Stimulated activated CD4-positive, alpha-beta T cell treated with anti-CD3 and anti-CD28 coated beads, Interleukin-4, amount 100 ng/mL, for 24 hours (primary cell): ENCODE measurements at places on chromosomes 7 and 10.

DNA sequence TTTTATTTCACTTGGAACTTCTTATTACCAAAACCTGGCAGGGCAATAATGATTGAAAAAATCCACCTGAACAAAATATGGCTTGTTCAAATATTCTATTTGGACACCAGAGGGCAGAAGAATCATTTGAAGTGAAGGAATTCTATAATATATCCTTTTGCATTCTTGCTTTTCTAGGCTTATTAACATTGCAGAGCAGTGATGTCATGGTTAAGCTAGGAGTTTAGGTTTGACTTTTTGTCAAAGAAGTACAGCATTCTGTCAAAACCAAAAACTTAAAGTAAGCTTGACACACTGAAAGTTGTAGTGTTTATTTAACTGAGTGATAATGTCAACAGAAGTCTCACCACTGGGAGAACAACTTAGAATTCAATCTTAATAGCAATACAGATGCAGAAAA, 156.0 kb downstream of the SEMA3D start:
- no peak for DNase-seq

- DNase-seq = no peak
These were observed 6.8 kb downstream of the HILPDA start for GRCh38 chr7:128462460-128462859.

- DNase-seq = no peak
These were observed 10.9 kb downstream of the TAS2R60 start for GRCh38 chr7:143454091-143454680.

- DNase-seq = no peak
These were observed 234.2 kb upstream of the FZD8 start for GRCh38 chr10:35876248-35876647.

DNA sequence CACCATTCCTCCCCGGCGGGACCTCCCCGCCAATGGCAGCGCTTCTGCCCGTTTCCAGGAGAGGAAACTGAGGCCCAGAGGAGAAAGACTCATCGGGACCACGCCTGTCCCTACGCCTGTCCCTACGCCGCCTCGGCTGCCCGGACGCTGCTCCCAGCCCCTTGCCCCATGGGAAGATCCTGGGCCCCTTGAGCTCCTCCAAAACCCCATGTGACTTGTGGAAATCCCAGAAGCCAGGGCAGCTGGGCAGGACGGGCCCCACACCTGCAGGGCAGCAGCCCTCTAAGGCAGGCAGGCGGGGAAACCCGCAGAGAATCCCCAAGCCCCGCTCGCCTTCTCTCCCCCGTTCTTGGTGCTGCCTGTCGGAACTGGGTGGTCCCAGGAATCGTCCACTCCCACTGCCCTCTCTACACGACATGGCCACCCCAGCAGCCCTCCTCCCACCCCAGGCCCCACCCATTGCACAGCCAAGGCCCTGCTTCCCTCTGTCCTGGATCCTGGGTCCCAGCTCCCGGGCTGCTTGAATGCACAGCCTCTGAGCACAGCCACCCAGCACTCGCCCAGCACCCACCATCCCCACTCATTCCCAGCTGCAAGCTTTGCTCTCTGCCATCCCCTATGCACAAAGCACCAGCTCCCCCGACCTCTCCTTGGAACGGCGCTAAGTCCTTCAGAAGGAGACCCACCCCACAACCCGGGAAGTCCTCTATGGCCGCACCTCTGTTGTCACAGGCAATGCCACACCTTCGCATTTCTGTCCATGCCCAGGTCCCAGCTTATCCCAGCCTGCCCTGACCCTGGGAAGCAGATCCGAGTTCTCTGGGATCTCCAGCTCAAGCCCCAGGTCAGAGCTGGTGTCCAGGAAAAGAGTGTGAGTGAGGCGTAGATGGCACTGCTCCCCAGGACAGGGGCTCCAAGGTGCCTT, 50.6 kb downstream of the SLC29A4 start:
- DNase-seq = no peak

- no peak for DNase-seq
These were observed 270.8 kb upstream of the POM121L12 start for GRCh38 chr7:52764492-52765169.

- peak; percentile 25 for DNase-seq
These were observed 61.4 kb upstream of the GPR158 start for GRCh38 chr10:25113191-25114035.

- peak; percentile 57 for DNase-seq
These were observed 8.1 kb downstream of the STK17A start for GRCh38 chr7:43590862-43591557.

GRCh38 chr7:47622946-47623640, 41.2 kb upstream of the TNS3 start:
- no peak for DNase-seq

DNA sequence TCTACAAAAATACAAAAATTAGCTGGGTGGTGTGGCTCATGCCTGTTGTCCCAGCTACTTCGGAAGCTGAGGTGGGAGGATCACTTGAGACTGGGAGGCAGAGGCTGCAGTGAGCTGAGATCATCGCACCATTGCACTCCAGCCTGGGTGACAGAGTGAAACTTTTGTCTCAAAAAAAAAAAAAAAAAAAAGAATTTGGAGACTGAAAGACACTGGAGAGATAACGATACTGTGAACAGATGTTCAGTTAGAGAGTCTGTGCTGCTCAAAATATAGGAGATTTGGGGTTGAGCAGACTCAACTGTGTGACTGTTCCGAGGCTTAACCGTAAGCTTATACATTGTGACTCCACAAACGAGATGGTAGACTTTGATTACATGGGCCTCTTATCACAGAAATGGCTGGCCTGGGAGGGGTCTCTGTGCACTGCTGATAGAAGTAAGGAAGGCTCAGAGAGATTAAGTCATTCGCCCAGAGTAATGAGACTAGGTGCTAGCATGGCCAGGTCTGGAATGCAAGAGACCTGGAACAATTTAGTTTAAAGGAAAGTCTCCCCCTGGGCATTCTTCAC, 19.4 kb downstream of the WBP1L start:
- no peak for DNase-seq

DNA sequence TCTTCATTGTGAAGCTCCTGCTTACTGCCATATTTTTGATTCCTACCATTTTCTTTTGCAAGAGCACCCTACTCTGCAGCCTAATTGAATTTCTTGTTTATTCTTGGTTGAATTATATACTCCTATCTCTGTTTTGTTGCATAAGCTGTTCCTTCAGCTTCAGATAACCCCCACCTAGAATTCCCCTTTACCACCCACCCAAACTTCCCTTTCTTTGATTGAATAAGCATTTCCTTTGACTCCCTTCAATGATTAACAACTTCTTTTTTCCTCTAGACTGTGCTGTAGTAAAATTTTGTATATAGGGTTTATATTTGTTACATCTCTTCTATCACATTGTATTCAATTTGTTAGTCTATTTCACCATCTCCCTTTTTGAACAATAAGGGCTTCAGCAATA, 168.1 kb downstream of the GPR37 start:
- no peak for DNase-seq

DNA sequence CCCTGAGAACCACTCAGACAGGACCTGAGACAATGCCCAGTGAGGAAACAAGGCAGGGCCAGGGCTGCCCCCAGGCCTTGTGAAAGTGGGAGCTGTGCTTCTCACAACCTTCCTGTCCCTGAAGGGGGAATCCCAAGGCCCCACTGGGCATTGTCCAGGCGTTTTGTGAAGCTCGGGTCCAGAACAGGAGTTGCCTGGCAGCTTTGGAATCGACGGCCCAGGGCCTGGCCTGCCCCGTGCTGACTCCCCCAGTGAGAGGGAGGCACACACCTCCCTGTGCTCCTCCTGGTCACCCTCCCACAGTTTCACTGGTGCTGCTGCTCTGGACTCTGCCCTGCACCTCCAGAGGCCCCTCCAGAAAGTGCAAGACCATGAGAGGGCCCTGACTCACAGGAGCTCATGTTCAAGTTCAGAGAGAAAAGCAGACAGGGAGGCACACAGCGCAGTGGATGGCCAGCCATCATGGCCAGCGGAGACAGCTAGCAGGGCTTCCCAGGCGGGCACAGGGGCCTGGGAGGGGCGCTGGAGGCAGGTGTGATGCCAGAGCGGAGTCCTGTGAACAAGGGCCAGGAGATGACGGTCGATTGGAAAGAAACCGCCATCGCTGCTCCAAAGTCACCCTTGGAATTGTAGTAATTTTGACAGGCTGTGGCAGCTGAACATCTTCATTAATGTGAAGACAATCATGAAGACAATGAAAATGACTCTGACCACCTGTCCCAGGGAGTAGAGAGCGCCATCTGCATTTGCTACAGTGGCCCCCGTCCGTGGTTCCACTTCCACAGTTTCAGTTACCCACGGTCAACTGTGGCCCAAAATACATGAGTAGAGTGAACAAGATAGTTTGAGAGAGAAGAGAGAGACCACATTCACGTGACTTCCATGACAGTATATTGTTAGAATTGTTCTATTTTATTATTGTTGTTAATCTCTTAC, 103.7 kb downstream of the MKI67 start:
- no peak for DNase-seq

GRCh38 chr7:102983602-102984001, 70.8 kb downstream of the LRRC17 start:
- DNase-seq = no peak

DNA sequence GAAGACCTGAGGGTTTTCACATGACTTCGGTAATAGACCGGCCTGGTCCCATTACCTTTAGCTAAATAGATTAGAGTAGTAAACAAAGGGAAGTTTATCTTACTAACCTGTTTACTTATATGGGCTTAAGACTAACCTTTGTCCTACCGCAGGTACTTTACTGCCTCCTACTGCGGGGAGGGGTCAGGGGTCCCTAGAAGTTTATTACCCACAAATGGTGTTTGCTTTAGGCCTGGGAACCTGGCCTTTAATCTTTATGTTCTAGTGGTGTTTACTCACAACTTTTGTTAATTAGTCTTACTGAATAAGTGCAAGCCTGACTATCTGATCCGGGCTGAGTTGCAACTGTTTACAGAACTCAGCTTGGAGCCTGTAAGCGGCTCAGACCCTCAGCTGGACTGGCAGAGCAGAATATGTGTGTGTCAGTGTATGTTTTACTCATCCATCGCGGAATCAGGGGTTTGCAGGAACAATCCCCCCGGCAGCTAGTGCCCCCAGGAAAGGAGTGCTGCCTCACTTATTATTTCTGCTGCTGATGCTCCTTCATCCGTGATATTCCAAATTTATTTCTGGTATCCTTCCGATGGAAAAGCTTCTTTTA, 578.9 kb upstream of the SEMA3D start:
- no peak for DNase-seq

- DNase-seq = no peak
These were observed 43.1 kb downstream of the ZEB1 start for GRCh38 chr10:31362023-31362641.

DNA sequence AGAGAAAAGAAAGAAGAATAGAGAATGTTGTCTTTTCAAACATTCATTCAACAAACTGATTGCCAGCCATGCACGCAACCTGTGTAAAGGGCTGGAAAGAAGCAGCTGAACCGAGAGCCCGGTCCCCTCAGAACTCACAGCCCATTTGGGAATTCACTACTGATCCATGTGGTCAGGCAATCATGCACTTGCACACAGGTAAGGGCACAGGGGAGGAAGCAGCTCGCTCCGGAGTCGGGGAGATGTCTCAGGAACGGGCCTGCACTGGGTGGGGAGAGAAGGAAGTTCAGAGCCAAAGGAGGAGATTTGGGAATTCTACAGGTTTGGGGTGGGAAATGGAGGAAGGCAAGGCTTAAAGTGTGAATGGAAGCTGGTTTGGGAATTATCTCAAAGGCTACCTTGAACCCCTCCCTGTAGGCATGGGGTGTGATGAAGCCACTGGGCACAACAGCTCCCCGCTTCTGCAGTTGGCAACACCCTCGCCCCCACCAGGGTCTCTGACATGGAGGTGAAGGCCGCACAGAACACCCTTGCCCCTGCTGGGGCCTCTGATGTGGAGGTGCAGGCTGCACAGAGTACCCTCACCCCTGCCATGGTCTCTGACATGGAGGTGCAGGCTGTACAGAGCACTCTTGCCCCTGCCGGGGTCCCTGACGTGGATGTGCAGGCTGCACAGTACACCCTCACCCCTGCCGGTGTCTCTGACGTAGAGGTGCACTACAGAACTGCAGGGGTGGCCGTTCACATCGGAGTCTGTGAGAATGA, 194.4 kb upstream of the RNF32 start:
- DNase-seq = no peak

DNA sequence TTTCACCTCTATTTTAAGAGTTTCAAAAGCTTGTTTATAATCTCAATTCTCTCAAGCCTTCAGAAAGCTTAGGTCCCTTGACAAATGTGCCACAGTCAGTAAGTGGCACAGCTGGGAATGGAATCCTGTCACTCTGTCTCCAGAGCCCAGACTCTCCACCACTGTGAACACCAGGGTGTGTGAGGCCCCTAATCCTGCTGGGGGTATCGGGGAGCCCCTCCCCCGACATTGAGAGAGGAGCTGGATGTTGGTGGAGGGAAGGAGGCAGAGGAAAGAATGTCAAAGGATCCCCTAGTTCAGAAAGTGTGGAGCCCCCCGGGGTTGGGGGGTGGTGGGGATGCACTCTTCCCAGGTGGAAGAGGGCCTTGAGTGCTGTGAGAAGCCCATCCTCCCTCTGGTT, 133.8 kb upstream of the YAE1 start:
- DNase-seq = no peak

DNA sequence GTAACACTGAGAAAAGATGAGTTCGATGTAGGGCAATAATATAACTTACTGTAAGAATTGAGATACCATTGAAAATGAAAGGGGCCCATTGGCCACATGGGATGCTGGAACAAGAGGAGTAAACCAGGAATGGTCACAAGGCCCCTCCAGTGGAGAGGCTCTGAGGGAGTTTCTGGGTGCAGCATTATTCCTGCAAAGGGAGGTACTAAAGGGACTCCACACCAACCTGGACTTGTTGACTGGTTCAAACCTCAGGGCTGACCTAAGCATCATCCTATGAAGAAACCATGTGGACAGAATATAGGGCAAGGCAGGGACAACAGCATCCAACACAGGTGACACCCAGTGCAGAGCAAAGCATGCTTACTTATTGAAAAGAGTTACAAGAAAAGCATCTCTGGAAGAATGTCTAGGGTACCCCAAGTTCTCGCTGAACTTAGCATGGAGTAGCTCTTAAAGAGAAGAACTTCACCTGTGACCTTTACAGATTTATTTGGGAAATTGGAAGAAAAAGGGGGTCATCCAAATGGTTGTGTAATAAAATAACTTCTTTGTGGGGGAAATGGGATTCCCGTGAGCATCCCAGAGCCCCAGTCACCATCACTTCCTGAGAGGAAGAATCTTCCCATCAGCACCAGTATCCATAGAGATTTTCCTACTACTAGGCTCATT, 34.7 kb downstream of the PRSS2 start:
- DNase-seq = no peak

DNA sequence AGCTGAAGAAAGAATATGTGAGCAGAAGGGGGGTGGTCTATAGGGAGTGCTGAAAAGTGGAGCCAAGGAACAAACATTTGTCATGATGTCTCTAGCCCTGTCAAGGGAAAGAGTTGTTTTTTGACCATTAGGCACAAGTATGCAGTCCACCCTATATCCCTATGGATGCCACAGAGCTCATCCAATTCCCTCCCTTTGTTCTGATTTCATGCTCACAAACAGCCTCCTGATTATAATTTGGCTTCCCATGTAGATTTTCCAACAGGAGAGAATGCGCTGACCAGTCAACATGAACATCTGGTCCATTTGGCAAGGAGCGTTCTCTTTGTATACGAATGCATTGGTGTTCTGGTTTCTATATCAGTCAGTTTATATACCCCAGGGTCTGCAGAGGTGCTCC, 12.1 kb upstream of the CEP41 start:
- no peak for DNase-seq

GRCh38 chr7:34727464-34727995, 69.5 kb downstream of the NPSR1 start:
- no peak for DNase-seq
